ENCODE measurements at places on chromosomes 6 and 20.

DNA sequence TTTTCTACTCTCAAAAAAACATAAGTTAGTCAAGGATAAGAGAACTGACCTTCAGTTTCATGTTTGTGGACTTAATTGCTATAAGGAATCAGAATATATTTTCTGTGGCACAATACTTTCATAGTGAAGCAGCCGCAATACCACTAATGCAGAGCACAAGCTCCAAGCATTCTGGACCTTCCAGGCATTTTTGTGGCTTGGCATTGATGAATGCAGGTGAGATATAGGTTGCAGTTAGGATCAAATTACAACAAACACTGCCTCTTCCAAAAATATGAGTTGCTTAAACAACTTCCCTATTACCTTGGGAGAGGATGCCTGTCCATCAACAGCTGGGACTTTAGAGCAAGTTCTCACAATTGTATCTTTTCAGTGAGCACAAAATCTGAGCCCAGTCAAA is 162.8 kb upstream of the RSPO3 start:
- no peak for DNase-seq

DNA sequence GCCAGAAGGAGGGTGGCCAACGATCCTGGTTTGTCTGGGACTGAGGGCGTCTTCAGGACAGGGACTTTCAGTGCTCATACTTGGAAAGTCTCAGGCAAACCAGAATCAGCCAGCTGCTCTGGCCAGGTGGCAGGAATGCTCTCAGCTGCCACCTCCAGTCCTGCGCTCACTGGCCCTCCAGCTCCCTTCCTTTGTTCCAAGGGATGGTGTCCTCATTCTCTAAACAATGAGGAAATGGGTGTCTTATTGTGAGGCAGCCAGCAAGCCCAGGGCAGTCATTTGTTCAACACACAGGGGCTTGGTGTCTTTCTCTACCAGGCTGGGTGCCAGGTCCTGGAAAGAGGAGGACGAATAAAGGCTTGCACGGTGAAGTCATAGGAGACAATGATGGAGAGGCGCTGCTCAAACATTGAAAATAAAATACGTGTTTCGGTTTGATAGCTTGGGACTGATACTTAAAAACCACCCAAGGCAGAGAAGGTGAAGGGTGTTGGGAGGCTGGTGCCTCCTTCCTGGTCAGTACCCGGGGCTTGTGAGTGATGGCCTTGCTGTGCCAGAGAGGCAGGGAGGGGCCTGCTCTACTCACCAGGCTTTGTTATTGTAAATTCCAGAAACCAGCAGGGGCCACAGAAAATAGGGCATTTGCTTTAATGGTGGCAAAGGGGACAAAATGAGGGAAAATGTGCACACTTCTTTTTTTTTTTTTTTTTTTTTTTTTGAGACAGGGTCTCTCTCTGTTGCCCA is 11.3 kb upstream of the TMEM181 start:
- no peak for DNase-seq

- DNase-seq, result no peak
Measured at GRCh38 chr6:72728706-72729343, 107.0 kb downstream of the KCNQ5 start.

DNA sequence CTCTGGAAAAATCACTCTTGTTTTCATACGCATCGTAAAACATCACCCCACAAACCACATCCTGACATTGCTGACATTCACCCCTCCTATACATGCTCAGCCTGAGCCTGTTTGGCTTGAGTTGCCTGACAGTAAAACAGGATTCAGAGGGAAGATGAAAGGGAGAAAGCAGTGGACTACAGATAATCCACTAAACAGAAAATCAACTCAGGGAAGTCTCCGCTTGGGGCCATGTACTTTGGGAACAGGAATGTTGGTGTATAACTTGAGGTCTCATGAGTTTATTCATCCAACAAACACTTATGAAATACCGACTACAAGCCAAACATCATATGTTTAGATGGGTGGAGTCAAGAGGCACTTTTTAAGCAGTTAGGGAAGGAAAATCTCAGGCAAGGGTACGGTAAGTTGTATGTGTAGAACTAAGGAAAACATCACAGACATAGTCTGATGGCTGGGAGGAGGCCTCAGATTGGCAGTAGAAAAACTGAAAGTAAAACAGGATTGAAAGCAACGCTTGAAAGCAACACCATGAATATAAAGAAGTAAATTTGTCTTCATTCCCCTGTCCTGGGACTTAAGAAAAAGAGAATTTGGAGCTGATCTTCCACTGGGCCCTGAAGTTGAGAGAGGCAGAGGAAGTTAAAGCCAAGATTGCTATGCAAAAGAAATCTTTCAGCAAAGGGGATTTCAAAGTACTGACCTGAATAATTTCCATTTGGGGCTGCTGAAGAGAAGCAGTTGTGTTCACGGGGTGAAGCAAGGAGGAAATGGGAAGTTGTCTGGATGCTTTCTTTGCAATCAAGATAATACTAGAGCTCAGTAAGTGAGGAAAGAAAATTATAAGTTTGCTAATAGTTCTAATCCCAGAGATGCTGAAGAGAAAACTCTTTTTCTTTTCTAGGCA is 28.8 kb downstream of the PDE7B start:
- DNase-seq, result no peak

DNA sequence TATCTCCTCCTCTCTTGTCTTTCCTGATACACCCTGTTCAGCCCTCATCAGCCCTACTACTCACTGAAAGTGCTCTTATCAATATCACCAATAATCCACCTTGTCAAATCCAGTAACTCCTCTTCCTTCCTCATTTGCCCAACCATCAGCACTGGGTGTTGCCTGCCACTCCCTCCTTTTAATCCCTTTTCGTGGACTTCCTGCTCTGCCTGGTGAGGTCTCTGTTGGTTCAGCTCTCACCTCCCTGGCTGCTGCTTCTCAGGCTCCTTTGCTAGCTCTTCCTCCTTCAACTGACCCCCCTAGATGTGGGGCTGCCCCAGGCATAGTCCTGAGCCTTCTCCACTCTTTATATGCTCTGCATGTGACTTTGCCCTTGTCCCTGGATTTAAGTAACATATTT is 92.5 kb downstream of the PREP start:
- DNase-seq, result no peak

DNA sequence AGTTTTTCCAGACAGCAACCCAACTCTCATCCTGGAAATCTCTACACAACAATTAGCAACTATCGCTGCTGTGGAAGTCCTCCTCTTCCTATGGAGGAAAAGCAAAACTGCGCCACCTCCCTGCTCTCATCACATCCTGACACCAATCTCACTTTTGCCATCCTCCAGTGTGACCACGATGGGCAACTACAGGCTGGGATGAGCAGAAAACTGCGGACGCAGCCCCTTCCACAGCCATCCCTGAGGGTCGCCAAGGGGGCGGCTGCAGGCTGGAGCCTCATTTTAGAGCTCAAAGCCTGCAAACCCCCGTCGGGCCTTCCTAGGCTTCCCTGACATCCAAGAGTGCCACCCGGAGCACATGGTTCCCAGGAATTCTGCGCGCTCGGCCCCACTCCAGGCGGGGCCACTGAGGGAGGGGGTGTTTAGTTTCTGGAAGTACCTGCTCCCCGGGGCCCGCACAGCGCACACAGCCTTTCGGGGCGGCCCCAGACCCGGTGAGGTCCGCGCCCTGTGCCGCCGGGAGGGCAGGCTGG is 1.2 kb downstream of the TCFL5 start:
- no peak for DNase-seq

GRCh38 chr20:6575912-6576401 is 191.5 kb upstream of the BMP2 start:
- no peak for DNase-seq

DNA sequence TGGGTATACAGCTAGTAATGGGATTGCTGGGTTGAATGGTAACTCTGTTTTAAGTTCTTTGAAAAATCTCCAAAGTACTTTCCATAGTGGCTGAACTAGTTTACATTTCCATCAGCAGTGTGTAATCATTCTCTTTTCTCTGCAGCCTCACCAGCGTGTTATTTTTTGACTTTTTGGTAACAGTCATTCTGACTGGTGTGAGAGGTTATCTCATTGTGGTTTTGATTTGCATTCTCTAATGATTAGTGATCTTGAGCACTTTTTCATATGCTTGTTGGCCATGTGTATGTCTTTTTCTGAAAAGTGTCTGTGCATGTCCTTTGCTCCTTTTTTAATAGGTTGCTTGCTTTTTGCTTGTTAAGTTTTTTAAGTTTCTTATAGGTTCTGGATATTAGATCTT is 194.2 kb upstream of the PHACTR1 start:
- no peak for DNase-seq

- DNase-seq, result no peak
Measured at GRCh38 chr6:144213315-144213714, 63.0 kb downstream of the STX11 start.

Measured in endothelial cell (in vitro differentiated cells).